ENCODE measurements at places on chromosomes 16 and 17. TPM values are rescaled to one million over a fixed set of nuclear protein-coding genes. Genes with fewer than 3 reads are reported as not detected.

GRCh38 chr16:81885976-81886586 lies 107.0 kb downstream of the PLCG2 start:
- DNase-seq: no peak

- DNase-seq: no peak
Observed at GRCh38 chr17:17892731-17893130, 55.9 kb upstream of the SREBF1 start.

DNA sequence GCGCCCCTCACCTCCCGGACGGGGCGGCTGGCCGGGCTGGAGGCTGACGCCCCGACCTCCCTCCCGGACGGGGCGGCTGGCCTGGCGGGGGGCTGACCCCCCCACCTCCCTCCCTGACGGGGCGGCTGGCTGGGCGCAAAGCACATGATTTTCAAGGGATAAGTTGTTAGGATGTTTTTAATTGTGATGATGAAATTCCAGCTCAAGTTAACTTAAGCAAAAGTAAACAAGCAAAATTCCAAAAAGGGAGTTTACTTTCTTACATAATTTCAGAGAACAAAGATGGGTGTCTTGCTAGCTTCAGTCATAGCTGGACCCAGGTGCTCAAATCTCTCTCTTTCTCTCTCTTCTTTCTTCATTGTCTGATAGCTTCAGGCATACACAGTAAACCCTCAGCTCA lies 33.6 kb upstream of the MED9 start:
- no peak for DNase-seq

DNA sequence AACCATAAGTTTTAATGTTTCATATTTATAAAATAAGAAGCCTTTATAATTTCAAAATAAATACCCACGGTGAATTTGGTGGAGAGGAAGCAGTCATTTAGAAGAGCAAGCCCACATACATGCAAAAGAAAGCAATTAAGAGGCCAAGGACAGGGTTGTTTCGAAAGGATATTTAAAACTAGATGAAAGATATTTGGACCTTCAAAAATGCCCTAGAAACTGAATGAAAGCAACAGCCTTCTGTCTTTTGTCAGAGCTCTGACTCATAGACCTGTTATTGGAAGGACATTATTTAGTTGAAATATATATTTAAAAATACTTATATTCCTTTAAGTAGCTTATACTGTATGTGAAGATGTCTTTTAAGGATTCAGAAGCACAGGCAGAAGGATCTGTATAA lies 8.6 kb upstream of the METTL9 start:
- DNase-seq: no peak

Gene LGALS9
- total RNA-seq: 64.7 TPM

Gene KCNJ18
- total RNA-seq: not detected

Data from T-helper 17 cell (primary cell).